Right forelimb (tissue), 1 donor: ENCODE measurements at places on chromosomes 3 and 15.

DNA sequence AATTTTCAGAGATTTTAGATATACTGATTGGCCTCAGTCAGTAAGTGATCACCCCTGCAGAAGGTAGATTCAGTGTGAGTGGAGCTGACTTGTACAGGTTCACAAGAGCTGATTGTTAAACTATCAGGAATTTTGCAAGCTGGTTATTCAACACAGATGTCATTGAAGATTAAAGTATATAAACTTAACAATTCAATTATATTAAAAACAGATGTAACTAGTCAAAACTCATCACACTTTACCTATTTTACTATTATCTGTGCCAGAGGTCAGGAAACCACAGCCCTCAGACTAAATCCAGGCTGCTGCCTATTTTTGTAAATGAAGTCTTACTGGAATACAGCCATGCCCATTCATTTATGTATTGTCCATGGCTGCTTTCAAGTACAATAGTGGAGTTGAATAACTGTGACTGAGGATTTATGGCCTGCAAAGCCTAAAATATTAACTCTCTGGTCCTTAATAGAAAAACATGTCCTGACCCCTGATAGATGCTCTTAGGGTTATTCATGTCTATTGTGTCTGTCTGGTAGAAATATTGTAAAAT is 429.3 kb upstream of the PDZRN3 start:
- DNase-seq: no peak

DNA sequence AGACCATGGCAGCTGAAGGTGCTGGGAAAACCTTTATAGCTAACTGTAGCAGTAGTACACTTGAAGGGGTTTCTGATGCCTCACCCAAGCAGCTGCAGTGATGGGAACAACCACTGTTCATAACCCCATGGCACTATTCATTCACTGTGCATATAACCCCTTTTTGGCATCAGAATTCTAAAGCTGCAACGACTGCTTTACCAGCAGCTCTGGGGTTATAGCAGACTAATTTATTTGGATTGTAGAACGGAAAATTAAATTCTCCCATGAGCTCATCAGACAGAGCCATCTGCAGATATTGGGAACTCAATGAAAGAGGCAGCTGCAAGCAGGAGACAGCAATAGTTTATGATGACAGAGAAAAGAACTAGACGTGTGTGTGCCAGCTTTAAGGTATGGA is 28.6 kb downstream of the TFDP2 start:
- DNase-seq: no peak

DNA sequence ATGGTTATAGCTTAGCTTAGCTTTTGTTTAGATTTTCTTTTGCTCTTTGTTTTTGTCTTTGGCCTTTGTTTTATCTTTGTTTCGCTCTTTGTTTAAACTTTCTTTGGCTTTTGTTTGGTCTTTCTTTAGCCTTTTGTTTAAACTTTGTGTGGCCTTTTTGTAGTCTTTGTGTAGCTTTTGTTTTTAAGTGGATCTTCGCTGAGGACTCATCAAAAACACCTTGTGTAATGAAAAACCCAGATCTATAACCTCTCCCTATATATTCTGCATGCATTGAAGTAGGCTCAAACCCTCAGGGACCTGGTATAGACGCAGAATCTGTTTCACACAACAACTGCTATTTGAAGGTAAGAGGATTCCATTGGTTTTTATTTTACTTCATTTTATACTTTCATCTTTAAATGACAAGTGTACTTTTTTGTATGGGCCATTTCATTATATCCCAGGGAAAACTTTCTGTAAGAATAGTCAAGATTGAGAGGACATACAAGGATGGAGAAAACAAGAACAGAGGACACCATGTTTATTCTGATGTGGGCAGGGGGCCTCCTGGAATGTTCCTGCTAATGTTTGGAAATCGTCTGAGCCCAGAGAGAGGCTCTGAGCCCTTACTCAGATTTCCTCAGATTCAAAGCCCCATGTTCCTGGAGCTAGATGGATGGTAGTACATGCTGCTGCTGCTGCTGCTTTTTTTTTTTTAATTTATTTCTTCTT is at the start of gene MOBP:
Gene MOBP (plus strand): TSS at position 287 of the 714 bp plus-strand sequence. CDS start 34,390 bp downstream, outside the sequence.
- DNase-seq: no peak

DNA sequence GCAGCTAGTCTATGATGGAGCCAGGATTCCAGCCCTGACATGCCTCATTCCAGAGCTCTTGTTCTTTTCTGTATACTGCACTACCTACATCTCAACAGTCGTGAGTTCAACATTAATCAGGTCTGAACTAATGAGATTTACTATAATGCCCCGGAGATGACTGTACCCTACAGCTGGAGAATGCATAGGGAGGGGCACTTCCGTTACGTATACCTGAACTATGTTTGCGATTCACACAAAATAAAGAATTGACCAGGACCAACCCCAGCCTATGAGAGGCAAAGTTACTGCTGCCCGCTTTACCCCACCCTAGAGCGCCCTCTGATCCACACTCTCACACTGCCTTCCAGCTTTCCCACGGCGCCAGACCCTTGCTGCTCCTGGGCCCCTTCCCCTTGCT is 97.0 kb downstream of the IGF2BP2 start:
- no peak for DNase-seq

DNA sequence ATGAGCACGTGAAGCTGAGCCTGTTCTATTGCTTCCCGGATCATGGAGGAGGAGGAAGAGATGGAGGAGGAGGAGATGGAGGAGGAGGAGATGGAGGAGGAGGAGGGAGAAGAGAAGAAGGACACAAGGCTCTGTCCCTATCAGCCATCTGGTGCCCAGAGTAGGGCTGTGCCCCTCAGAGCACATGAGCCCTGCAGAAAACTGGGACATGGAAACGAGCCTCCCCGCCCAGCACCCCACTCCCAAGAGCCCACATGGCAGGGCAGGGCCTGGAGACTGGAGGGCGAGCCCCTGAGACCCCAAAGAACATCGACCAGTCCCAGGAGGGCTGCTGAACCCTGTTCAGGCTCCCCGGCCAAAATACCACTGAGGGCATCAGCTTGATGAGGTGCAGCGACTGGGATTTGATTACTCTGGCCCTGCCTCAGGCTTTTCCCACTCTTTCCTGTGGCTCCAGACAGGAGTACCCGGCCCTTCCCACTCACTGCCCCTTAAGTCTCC is 285.6 kb downstream of the UACA start:
- DNase-seq: no peak
